NCI-H524 (cell line): ENCODE measurements at places on chromosomes 1 and 21.

DNA sequence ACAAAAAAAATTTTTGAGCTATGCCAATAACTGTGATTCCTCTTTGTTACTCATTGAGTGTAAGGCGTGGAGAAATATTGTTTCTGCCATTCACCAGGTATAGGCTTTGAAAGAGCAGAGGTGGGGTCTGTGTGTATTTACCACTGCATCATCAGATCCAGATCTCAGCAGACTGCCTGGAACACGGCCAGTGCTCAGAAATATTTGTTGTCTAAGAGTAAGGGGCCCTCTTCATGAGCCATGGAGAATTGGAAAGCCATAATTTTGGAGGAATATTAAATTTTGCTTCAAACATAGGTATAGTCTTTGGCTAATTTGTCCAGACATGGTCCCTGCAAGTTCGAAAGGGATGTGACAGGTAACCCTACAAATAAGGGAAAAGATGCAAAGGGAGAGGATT lies 231.3 kb upstream of the IRF2BP2 start:
- no peak for DNase-seq

DNA sequence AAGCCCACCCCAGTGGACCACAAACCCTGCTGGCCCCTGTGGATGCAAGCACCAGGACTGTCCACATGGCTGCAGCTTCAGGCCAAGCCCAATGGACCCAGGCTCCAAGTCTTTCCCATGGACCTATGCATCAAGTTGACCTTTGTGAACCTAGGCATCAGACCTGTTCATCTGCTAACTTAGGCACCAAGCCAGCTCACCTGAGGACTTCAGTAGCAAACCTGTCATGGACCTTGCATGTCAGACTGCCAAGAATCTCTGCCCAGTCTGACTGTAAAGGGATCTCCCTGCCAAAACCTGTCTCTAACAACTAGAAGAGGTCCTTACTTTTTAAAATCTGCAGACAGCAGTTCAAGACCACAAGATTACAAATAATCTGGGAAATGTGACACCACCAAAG lies 37.8 kb downstream of the FMO3 start:
- no peak for DNase-seq

DNA sequence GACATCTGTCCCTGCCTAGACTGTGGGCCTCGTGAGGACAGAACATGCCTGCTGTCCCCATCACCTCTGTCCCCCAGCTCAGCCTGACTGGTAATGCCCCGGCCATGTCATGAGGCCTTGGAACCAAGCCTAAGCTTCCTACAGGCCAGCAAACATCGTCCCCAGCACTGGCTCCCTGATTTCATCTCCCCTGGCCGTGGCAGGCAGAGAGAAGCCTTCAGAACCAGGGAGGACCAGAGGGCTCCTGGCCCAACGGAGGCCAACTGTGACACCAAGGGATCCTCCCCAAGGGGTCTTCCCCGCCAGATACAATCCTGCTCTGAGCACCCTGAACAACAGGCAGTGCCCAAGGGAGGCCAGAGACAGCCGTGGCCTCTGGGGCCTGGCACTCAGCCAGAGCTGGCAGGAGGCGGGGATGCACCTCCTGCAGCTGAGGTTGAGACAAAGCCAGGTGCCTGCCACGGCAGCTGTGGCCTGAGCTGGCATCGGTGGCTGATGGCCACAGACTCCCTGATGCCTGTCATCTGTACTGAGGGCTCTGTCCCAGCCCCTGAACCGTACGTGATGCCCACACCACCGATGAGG lies 9.9 kb upstream of the NPHP4 start:
- peak; percentile 35 for DNase-seq

DNA sequence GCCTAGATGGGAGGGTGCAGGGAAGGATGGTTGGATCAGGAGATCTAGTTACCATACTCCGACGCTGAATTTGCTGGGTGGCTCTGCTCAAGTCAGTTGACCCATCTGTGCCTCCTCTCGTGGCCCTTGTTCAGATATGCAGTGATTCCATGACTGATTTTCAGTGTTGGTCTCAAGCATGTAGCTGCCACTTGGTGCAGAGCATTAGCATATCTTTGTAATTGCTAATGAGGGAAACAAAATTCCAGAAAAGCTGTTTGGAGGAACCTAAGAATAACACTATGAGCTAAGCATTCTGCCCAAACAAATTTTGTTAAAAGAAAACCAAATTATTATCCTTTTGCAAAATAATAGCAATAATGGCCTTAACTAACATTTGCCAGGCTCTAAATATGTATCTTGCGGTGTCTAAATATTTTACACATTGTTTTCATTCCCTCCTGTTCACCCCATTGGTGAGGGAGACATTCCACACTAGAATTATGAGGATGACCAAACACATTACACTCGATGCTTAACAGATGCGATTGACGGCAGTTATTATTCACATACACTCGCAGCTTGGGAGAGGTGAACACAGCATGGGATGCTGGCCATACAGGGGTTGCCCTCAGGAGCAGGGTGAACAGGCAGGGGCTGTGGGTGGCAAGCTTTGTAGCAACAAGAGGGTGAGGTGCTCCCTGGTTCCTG lies 69.1 kb downstream of the KCNJ15 start:
- no peak for DNase-seq

DNA sequence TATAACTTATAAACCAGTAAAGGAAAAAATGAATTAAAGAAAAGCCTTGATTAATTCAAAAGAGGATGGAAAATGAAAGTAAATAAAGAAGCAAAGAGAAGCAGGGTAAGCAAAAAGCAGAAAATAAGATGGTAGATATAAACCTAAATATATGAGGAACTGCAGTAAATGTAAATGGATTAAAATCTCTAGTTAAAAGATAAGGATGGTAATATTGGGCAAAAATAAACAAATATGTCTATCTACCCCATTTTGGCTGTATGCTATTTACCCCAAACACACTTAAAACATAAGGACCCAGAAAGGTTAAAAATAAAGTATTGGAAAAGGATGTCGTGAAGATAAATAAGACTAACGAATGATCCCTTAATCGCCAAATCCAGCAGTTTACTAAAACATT lies 161.9 kb downstream of the FOXD2 start:
- no peak for DNase-seq

DNA sequence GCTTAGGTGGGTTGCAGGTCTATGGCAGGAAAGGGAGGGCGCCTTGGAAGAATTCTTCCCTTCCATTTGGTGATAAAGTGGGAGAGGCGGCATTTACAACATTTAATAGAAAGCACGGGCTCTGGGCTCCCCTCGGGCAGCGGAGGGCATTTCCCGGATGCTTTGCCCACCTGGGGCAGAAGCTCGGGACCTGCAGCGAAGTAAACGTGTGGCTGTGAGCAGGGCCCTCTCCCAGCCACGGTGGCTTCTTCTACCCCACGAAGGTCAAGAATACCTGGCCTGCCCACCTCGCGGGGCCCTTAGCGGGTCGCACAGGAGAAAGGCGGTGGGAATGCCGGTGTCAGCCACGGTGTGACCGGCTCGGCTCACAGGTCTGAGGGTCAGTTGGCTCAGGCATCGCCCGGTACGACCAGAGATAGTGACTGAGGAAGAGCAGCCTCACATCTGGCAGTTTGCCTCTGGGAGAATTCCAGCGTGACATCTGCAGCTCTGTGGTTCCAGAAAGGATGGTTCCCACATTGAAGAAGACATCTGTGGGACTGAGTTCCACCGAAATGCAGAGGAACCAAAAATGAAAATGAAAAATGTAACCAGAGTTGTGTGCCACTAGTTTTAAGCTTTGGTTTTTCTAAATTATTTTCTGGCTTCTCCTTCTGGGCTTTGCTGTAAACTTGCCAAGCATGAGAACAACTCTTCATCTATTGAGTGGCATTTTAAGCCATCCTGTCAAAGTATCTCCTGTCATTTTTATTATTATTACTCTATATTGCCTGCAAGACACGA lies 720 bp upstream of the F3 start:
- DNase-seq, result no peak

DNA sequence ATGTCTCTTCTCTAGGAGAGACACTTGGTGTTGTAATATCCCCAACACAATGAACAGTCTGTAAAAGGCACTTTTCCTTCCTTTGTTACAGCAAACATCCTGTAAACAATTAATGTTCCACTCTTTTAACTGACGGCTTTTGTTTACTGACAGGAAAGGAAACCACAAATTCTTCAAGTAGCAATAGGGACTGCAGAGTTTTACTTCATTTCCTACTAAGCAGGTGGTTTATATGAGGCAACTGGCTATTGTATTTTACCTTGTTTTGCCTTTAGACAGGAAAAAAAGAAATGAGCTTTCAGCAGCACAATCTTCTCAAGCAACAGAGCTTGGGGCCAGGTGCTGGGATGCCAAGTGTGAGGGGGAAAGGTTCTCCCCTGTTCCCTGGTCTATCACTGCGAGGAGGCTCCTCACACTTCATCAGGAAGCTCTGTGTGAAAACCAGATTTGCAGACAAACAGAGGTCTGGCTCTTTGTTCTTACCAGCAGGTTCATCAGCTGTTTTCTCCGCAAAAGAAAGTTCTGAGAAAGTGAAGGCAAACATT lies 51.2 kb downstream of the SIPA1L2 start:
- DNase-seq, result no peak

DNA sequence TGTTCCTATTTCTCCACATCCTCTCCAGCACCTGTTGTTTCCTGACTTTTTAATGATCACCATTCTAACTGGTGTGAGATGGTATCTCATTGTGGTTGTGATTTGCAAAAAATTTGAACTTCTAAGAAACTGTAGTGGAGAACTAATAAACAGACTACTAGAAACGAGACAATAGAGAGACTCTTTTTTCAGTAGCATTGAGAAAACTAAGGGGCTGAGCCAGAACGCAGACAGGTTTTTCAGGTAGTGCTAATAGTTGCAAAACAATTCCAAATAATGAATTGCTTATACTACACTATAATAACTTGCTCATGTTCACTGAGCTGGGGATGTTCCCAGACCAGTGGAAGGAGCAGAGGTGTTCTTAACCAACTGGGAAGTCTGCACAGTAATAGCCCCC lies 98.8 kb upstream of the DPH5 start:
- DNase-seq, result no peak
